ENCODE measurements at places on chromosomes 1 and 21. TPM values are rescaled to one million over a fixed set of nuclear protein-coding genes. Genes with fewer than 3 reads are reported as not detected.
A peak's percentile ranks its signal among the peaks of the same experiment; 100 is the strongest.

DNA sequence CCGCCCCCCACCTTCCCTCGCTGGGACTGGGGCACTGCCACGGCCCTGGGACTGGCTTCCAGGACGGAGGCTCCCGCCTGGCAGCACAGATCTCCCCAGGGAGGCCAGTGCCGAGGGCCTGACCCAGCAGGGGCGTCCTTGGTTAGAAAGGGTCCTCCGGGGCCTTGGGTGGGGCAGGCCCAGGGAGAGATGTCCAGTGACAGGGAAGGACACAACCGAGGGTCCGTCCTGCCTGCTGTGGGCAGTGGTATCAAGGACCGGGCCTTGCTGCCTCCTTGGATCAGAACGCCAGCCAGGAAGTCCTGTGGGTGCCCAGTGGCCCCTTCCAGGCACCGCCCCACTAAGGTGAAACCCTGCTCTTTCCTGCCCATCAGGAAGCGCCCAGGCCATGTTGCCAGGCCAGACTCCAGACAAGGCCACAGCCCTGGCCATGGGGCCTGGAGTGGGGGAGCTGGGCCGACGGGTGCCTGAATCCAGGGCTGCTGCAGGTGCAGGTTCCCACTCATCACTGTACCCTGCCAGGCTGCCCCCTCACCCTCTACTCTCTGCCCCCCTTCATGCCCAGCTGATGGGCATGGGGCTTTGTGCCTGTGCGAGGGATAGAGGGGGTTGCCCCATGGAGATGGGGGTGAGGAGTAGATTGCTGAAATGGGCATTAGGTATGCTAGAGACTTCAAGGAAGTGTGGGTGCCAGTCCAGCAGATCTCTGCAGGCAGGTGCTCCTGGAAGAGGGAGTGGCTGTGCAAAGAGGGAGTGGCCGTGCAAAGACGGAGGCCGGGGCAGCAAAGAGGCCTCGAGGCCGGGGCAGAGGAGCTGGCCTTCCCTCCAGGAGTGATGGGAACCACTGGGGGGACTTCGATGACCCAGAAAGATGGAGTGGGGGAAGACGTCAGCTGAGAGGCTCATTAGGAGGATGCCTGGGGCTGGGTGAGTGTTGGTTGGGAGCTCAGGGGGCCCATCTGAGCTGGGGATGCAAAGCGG is 2.2 kb upstream of the PRKCZ start:
- no peak for DNase-seq

Gene CSMD2
- total RNA-seq, result 0.28 TPM

DNA sequence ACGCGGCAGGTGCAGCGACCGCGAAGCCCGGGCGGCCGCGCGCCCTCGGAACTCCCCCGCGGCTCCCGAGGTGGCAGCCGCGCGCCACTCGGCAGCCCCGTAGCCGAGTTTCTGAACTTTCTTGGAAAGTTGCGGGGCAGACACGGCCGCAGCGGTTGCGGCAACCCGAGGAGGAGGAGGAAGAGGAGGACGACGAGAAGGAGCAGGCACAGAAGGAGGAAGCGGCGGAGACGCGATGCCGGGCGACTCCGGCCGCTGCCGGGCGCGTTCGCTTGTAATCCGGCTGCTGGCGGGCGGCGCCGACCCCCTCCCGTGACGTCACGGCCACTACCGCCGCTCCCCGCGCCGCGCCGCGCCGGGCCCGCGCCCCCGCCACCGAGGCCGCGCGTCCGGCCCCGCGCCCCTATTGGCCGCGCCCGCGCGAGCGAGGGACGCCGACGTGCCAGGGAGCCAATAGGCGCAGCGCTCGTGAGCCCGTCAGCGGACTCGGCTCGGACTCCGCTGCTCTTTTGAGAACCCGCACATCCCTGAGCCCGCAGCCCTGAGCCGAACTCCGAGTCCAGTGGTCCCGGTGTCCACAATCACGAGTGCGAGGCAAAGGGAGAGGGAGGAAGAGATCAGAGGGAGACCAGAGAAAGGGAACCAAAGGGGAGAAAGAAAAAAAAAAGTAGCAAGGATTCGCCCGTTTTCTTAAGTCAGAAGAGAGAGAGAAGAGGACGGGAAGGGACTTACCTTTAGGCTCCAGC is 736 bp upstream of the BARHL2 start:
- DNase-seq, result peak; percentile 5

DNA sequence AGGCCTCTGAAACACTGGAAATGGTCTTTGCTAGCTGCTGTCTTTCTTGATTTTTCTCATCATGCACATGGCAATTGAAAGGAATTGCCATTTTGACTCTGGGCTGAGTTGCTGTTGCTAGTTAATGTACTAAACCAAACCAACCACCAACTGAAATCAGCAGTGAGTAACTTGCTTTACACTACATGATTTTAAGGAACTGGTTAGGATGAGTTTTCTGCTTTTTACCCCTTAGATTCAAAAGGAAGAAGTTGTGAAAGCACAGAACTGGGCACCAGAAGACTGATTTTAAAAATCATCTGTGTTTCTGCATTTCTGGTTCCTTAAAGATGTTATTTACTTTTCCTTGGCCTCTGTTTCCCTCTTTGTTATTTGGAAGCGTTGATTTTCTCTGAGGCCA is 361.9 kb downstream of the HLX start:
- no peak for DNase-seq

Gene AMIGO1
- 1.6 TPM for total RNA-seq

All from IMR-90 (cell line).